Activated CD4-positive, alpha-beta T cell treated with anti-CD3 and anti-CD28 coated beads for 1 hour (primary cell): ENCODE measurements at places on chromosomes 3 and 15.

- no peak for DNase-seq
Measured at GRCh38 chr3:25130724-25131520, 297.1 kb upstream of the RARB start.

GRCh38 chr3:73707772-73708171 lies 83.0 kb upstream of the PDZRN3 start:
- DNase-seq: no peak

DNA sequence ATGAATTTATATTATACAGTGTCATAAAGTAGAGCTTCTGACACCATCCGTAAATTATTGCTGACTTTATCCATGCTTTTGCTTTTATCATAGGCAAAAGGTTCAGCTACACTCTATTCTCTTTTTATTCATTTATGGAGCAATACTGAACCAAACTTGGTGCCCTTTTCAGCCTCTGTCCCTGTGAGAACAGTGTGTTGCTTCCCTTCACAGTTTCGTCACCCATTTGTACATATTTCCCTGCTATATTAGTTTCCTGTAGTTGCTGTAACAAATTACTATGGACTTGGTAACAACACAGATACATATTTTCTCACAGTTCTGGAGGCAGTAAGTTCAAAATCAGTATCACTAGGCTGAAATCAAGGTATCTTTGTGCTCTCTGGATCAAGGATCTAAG lies 2.8 kb upstream of the RPL24 start:
- no peak for DNase-seq

- no peak for DNase-seq
Measured at GRCh38 chr3:113153499-113154107, 57.8 kb upstream of the BOC start.

GRCh38 chr3:135125171-135125801 lies 330.2 kb downstream of the EPHB1 start:
- no peak for DNase-seq

DNA sequence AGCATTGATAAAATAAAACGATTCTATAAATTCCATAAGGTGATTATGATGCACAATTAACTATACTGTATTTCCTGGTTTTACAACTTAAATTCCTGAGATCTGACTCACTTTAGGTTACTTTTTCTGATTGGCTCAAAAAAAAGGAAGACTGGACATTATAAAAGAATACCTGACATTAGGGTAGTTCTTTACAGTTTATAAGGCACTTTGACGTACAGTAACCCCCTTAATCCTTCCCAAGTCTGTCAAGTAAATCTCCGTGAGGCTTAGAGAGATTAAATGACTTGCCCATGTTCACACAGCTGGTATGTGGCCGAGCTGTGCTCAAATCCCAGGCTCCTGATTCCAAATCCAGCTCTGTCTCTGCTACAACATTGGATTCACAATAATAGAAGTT lies 1.0 kb upstream of the SLTM start:
- no peak for DNase-seq

DNA sequence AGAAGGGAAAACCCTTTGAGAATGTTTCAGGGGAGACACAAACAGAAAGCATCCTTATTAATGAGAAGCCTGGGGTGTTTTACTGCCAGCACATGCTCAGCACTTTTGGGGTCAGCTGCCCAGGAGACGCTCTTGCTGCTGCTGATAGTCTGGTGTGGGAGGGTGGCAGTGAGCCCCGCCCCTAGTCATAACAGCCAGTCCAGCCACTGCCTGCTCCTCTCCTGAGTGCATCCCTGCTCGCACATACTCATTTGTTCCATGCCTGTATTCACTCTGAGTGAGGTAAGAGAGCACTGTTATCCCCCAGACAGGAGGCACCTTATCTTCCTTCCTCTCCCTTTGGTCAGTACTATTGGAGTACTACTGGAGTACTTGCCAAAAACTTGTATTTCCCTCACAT lies 101.3 kb downstream of the ETFA start:
- no peak for DNase-seq

- no peak for DNase-seq
Measured at GRCh38 chr3:175150812-175151401, 291.8 kb downstream of the NAALADL2 start.

DNA sequence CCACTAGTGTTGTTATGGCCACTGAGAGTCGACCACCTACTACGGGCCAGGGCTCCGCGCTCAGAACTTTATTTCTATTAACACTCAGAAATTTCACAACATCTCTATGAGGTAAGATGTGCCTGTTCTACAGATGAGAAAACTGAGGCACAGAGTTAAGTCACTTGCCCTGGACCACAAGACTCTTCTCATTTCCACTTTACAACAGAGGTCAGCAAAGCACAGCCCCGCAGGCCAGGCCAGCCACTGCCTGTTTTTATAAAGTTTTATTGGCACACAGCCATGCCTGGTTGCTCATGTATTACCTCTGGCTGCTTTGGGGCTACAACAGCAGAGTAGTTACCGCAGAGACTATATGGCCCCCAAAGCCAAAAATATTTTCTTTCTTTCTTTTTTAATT lies 503.6 kb downstream of the SHQ1 start:
- no peak for DNase-seq

- no peak for DNase-seq
Measured at GRCh38 chr3:2635511-2635910, 474.7 kb downstream of the IL5RA start.

GRCh38 chr3:48692551-48692950 lies 6.8 kb upstream of the NCKIPSD start:
- DNase-seq: no peak

DNA sequence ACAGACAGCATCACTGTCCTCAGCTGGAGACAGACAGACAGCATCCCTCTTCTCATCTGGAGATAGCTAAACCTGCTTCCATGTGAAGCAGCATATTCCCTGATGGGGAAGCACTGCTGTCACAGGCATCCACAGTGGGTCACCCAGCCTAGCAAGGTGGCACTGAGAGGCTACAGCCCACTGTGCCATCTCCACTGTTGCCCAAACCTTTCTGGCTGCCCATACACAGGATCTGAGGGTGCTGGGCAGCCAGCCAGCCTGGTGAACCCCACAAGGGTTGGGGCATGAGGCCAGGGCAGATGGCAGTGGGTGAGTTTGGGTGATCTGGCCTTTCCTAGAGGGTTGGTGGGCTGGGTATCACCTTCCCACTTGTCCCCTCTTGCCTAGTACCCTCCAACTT lies 11.7 kb downstream of the CHST13 start:
- no peak for DNase-seq

DNA sequence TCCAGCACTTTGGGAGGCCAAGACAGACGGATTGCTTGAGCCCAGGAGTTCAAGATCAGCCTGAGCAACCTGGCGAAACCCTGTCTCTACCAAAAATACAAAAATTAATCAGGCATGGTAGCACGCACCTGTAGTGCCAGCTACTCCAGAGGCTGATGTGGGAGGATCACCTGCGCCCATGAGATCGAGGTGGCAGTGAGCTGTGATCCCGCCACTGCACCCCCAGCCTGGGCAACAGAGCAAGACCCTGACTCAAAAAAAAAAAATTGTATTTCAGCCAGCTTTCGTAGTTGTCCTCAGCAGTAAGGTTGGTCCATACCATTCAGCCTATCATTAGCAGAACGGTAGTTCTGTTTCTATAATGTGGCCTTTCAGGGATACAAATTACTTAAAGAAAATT lies 66.6 kb upstream of the FURIN start:
- no peak for DNase-seq

DNA sequence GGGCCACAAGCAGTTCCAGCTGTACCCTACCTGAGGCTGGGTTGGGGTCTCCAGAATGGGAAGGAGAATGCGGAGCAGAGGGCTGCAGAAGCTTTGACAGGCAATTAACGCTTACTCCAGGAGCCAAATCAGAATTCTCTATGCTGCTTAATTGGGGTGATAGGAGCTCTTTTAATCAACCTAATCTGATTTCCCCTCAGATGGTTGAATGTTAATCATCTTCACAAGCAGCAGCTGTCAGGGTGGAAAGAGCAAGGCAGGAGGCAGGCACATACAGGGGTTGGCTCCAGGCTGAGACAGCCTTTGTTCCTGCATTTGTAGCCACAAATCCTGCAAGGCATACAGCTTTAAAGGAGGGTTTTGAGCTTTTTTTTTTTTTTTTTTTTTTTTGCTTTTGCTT lies 2.6 kb downstream of the CILP start:
- DNase-seq: no peak

- no peak for DNase-seq
Measured at GRCh38 chr3:45223889-45224727, 2.0 kb downstream of the TMEM158 start.

DNA sequence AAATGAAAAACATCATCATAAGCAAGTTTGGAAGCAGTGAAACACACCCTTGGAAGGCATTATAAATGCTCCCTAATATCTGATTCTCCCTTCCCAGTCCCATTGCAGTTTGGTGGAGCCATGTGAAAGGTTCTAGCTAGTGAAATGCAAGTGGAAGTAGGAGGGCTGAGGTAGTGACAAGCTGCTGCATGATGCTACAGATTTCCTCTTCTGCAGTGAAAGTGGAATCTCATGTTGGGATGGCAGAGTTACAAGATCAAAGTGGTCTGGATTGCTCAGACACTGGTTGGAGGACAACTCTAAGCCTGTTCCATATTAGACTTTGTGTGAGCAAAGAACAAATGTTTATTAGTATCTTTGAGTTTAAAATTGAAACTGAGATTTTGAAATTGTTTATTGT lies 3.3 kb upstream of the PDCD6IP start:
- DNase-seq: no peak

- DNase-seq: no peak
Measured at GRCh38 chr3:191363221-191363620, 32.9 kb upstream of the UTS2B start.

DNA sequence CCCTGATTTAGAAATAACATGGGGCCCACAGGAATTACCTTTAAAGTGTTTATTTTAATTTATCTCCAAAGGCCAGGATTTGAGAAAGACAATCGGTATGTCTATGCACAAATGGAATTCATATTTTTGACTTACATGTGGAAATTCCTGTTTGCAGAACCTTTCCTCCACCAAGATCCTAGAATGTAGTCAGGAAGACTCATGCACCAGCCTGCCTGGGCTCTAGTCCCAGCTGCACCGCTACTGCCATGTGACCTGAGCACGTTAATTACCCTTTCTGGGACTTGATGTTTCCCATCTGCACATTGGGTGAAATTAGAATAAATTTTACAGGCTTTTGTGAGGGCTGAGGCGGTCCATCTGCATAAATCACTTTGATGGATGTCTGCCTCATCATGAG lies 194.2 kb downstream of the ATP10A start:
- no peak for DNase-seq

DNA sequence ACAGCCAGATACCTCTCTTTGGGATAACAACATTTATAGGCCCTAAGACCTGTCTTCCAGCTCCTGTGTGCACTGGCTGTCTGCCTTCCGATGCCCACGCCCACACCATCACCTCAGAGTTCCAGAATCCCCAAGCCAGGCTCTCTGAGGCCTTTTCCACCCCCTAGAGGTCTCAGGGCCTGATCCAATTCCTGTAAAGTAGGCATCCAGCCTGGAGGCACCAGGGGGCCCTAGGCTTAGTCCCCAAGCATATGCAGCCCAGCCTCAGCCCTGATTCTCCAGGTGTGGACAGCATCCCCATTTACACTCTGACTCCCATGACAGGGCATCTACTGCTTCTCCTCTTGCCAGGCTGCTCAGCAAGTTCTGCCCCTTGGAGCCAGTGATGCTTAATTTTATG lies 72.7 kb upstream of the CORO2B start:
- DNase-seq: no peak

GRCh38 chr15:60399931-60400330 lies 2.1 kb upstream of the ANXA2 start:
- DNase-seq: no peak

GRCh38 chr15:99118801-99119546 lies 14.1 kb downstream of the SYNM start:
- no peak for DNase-seq

GRCh38 chr3:19765954-19766353 lies 168.1 kb downstream of the EFHB start:
- DNase-seq: no peak

DNA sequence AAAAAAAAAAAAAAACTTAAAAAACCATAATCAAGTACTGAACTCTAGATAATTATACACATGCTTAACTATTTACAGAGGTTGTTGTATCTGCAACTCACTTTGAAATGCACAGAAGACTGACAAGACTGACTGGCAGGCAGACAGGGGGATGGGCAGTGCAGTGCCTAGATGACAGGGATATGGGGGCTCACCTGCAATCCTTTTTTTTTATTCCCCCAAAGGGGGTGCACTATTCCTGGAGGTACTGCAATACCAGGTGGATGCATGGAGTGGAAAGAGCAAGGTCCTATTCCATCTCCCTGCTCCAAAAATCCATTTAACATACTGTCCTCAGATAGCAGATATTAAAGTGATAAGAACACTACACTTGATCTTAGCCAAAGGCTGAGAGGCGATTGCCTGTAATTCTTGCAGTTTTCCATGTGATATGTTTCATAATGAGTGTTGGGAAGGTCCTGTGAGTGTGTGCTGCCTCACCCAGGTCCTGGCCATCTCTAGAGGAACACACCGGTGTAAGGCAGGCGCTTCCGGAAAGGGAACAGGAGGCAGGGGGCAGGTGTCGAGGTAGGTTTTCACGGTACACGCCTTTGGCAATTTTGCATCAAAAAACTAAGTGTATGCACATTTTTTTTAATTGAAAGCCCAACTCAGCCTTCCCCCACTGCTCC lies 22.7 kb downstream of the SEC61A1 start:
- no peak for DNase-seq

DNA sequence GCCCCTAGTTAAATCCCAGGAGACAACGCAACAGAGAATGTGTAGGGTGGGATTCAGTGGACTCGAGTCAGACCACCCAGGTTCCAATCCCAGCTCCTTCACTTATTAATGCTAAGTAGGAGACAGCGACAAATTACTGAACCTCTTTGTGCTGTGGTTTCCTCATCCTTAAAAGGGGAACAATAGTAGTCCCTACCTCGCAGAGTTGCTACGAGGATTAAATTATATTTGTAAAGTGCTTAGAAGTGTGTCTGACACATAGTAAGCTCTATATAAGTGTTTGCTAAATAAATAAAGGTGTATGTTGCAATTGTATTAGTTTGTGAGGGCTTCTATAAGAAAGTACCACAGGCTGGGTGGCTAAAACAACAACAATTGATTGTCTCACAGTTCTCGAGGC lies 58.0 kb upstream of the PPARG start:
- no peak for DNase-seq

GRCh38 chr3:160675566-160676124 lies 1.3 kb upstream of the ARL14 start:
- no peak for DNase-seq

DNA sequence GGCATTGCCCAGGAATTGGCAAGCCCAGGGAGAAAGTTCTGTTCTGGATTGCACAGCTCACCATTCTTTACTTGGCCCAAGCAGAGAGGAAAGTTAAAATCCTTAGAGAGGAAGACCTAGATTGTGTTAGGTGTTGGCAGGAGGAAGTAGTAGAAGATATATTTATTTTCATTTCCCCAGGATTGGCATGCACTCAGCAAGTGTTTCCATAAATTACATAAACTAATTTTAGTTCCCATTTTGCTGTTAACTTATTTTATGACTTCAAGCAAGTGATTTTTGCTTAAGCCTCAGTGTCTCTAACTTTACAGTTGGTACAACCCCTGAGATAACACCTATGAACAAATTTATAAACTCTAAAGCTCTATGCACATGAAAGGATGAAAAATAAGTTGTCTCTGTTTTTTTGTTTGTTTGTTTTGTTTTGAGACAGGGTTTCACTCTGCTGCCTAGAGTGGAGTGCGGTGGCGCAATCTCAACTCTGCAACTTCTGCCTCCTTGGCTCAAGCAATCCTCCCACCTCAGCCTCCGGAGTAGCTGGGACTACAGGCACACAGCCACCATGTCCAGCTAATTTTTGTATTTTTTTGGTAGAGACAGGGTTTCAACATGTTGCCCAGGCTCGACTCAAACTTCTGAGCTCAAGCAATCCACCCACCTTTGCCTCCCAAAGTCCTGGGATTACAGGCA lies 31.2 kb upstream of the TOP2B start:
- no peak for DNase-seq

- no peak for DNase-seq
Measured at GRCh38 chr3:157447026-157447694, 10.5 kb downstream of the PTX3 start.
